Stimulated activated CD8-positive, alpha-beta memory T cell treated with anti-CD3 and anti-CD28 coated beads, Interleukin-4, amount 100 ng/mL, for 1 hour (primary cell): ENCODE measurements at places on chromosomes 1 and 21.
A peak's percentile ranks its signal among the peaks of the same experiment; 100 is the strongest.

DNA sequence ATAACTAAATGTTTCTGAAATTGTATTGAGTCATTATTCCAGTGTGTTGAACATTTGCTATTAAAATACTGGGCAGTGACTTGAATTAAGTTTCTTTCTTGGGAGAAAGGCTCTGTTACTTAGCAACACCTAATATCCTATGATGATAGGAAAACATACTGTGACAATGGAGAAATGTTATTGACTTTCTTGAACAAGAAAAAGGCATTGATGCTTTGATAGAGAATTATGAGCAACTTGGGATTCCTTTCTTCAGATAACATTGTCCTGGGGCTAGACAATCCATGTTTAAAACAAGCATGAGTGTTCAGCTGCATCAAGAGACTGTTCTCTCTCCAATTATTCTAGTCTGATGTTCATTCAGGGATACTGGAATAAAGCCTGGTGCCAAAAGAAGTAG, 215.9 kb upstream of the L1TD1 start:
- DNase-seq: no peak

GRCh38 chr1:204299814-204300365, 59.8 kb downstream of the PLEKHA6 start:
- no peak for DNase-seq

GRCh38 chr21:26920055-26920454, 46.8 kb downstream of the ADAMTS5 start:
- no peak for DNase-seq

DNA sequence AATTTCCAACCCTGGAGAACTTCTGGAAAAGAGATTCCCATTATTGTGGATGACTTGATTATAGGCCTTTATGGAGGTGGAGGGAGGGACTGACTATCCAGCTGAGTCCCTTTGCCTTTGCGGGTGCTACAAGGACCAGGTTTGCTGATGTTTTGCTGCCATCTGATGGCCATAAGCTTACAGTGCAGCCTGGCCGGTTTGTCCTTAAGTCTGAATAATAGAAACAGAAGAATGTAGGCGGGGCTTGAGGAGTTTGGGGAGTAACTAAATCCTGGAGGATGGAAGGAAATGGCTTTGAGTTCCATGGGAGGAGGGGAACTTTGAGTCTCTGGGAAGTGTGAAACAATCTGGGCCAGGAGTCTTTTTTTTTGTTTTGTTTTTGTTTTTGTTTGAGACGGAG, 55.7 kb upstream of the CD1D start:
- peak; percentile 40 for DNase-seq

- DNase-seq: no peak
Measured at GRCh38 chr21:42651515-42652401, 1.7 kb upstream of the PDE9A start.

DNA sequence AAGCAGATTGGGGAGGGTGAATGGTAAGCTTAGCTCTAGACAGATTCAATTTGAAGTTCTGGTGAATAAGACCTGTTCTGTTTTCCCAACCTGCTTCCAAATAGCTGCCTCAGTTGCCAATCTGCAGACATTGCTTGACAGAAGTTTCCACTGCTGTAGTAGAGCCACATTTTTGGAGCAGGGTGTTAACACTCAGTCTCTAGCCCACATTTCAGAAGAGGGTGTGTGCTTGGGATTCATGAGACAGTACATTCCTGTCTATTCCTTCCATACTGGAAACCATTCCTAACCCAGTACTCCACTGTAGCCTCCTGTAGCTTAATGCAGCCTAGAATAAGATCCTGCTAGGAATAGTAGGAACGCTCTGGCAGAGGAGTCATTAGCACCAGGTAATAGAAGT, 450.5 kb downstream of the NUF2 start:
- DNase-seq: no peak

DNA sequence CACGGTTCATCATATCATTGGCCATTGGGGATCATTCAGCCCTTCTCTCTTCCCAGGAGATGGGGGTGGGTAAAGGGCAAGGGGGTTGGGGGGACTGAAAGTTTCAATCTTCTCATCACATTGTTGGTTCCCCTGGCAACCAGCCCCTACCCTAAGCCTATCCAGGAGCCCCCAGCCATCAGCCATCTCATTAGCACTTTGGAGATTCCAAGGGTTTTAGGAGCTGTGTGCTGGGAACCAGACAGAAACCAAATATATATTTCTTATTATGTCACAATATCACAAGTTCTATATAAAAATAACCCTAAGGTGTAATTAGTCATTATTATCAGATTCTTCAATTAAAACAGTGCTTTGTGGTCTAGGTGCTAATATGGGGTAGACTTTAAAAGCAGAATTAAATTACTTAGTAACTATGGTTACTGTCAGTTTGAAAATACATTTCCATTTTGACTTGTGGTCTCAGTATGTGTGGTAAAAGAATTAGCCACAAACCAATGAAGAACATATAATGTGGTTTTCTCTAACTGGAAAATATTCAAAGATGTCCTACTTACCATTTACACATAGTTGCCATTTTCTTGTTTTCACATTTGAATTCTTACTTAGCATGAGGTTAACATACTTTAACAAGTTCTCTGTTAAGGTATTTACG, 28.1 kb downstream of the IL23R start:
- no peak for DNase-seq

- no peak for DNase-seq
Measured at GRCh38 chr1:90402893-90403849, 313.9 kb downstream of the BARHL2 start.

DNA sequence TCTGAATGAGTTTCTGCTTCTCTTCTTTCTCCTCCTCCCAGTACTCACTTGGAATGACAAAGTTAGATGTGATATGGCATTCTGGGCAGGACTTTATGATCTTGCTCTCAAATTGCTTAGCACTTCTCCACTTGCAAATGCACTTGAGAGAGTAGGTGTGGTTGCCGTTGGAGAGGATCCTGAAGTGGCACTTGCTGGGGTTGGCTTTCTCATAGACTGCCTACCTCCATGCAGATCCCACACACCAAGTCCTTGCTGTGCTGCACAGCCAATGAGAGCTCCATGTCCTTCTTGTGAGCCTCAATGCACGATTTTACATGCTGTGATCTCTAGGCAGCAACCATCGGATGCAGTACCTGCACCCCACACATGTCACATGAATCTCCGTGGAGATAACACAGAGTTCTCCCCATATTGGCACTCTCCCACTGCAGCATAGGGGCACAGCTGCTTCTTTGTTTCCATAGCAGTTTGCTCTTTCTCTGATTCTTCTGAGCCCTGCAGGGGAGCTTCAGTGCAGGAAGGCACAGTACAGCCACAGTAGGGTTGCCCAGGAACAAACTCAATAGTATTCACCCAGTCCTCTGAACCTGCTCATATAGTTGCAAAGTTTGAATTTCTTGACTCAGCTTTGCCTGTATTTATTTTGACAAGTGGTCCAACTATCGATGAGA, 45.2 kb downstream of the ZNF691 start:
- DNase-seq: no peak

- no peak for DNase-seq
Measured at GRCh38 chr1:65319141-65319540, 9.8 kb downstream of the DNAJC6 start.
